NAMALWA (cell line): ENCODE measurements at places on chromosomes 2 and 18.

DNA sequence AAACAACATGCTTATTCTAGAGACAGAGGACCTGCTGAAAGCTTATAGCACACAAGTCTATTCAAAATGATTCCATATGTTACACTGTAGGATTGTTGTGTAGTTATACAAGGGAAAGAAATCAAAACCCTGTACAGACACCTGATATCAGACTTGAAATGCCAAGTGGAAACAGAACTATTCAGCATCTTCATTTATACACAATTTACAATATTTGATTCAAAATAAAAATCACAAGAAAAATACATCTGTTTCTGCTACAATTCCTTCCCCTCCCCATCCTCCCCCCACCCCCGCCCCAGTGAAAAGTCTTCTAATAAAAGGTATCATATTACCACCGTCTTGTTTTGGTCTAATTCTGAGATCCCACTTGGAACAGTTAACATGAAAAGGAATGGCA is 37.5 kb upstream of the NFU1 start:
- no peak for DNase-seq

DNA sequence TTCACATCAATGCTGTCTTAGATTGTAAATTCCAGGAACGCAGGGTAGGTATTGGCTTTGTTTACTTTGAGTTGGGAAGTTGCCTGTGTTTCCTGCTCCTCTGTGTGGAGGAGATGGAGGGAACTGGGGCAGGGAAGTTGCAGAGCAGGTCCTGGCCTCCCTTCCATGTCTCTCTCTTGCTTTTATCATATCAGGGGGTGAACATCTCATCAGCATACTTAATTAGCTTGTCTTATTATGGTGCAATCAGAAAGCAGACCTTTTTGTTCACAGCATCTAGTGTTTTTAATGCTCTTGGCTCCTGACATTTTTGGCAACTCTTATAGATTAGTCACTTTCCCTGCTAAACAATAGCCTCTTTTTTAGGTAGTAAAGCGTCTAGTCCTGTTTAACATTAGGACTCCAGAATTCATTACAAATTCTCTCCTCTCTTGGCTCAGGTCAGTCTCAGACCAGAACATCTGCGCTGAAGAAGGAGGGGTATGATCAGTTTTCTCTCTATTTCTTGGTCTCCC is 11.5 kb upstream of the DIPK1C start:
- no peak for DNase-seq

DNA sequence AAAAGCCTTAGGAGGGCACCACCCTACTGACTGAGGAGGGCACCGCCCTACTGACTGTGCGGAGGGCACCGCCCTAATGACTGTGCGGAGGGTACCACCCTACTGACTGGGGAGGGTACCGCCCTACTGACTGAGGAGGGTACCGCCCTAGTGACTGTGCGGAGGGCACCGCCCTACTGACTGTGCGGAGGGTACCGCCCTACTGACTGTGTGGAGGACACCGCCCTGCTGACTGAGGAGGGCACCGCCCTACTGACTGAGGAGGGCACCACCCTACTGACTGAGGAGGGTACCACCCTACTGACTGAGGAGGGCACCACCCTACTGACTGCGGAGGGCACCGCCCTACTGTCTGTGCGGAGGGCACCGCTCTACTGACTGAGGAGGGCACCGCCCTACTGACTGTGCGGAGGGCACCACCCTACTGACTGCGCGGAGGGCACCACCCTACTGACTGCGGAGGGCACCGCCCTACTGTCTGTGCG is 150.2 kb upstream of the NFATC1 start:
- no peak for DNase-seq

- DNase-seq, result no peak
Measured at GRCh38 chr2:74816540-74817303, 17.2 kb upstream of the HK2 start.

- no peak for DNase-seq
Measured at GRCh38 chr2:70081221-70081620, 6.1 kb upstream of the PCBP1 start.

DNA sequence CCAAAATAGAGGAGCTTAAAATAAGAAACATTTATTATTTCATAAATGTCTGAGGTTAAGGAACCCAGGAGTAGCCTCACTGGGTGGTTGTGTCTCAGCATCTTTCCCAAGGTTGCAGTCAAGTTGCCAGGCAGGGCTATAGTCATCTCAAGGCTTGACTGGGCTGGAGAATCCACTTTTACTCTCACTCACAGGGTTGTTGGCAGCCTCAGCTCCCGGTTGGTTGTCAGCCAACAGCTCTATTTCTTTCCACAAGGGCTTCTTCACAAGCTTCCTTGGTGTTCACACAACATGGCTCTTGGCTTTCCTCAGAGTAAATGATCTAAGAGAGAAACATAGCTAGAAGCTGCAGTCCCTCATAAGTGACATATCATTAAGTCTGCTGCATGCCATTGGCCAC is 55.6 kb upstream of the TEX51 start:
- no peak for DNase-seq

DNA sequence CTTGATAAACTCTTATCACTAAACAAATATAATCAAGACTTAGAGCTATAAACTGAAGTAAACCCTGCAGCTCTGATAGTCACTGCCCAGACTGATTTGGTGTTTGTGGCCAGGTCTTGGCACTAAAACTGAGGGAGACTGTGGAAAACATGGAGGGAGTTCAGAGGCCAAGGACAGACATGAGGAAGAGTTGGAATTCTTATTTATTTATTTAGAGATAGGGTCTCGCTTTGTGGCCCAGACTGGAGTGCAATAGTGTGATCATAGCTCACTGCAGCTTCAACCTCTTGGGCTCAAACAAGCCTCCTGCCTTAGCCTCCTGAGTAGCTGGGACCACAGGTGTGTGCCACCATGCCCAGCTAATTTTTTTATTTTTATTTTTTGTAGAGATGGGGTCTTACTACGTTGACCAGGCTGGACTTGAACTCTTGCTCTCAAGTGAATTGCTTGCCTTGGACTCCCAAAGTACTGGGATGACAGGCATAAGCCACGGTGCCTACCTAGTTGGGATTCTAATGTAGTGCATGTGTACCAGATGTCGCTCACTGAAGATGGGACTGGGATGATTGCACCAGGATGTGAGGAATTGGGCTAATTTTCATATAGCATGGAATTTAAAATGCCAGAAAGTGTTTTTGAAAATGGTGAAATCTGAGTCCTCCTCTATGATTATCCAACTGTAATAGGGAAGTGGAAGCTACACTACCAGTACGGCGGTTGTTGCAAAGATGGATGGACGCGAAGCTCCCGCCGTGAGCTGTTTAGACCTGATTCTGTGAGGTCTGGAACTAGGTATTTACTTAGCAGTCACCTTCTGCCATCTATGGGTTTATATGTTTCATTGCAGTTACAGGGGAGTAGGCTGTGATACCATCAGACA is 52.7 kb upstream of the CTLA4 start:
- peak; percentile 76 for DNase-seq

DNA sequence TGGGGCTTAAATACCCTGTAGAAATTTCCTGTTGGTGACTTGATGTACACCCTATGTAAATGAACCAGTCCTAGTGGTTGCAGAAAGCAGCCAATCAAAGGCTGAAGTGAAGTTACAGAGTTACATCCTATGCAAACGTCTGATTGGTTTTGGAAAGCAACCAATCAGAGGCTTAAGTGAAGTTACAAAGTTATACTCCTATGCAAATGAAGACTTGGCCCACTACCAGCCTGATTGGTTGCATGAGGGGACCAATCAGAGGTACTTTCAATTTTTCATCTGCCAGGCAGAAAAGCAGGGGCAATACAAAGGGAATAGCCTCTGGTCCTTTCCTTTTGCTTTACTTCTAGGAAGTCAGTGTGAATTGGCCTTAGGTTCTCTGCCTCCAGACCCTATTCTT is 13.6 kb upstream of the ZNF397 start:
- peak; percentile 34 for DNase-seq

DNA sequence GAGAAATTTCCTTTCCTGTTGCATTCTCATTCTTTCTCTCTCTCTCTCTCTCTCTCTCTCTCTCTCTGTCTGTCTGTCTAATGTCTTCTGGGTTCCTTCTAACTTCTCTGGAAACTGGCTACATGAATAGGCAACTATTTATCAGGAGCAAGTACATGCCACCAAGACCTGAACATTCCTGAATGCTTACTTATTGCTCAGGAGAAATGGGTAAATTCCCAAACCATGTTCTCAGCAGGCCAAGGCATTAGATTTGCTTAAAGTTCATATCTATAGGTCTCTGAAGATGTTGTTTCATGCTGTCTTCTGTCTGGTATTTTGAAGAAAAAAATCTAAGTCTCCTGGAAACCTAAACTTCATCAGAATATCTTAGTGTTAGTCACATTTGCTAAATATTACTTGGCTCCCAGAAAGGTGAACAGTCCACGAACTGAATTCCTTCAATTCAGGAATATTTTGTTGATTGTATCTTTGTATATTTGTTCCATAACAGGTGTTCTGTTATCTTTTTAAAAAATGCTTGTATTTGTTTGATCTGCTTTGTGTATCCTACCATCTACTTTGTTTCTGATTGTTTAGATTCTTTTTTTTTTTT is 77.2 kb upstream of the FIGN start:
- no peak for DNase-seq

- peak; percentile 96 for DNase-seq
Measured at GRCh38 chr2:10448576-10449485, 704 bp upstream of the ODC1 start.

- no peak for DNase-seq
Measured at GRCh38 chr2:69524799-69525198, 87.6 kb upstream of the NFU1 start.

DNA sequence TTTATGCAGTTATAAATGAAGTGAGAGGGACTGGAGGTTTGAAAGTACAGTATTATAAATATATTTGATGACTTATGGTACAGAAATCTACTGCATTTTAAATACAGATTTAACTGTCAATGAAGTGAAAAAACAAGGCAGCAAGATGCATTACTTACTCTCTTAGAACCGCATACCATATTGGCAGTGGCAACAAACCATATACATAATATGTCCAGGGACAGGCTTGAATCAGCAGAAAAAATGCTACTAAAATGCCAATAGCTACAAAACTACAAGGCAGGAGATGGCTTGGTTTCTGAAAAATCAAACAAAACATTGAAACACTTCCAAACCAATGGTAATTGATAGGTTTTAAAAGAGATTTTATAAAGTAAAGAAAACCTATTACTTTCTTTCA is 77.2 kb downstream of the PIGN start:
- DNase-seq, result no peak

- no peak for DNase-seq
Measured at GRCh38 chr18:29176681-29177080, 999.8 kb upstream of the CDH2 start.

- DNase-seq, result no peak
Measured at GRCh38 chr2:101478181-101479001, 3.5 kb upstream of the RFX8 start.
